ENCODE measurements at places on chromosomes 2 and 18.

DNA sequence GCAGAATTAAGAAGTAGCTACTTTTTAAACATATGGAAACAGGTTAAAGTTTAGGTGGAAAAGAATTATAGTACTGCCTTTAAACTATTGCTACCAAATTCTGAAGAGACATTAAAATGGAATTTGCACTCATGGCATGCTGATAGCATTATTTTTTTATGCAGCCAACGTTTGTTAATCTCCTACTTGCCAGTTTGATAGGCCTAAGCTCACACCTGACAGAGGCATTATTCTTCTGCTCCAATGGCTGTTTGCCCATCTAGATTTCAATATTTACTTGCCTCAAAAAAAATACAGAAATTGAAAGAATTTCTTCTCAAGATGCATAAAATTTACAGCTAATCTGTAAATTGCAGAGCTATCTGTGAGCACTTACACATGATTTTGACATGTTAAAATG is 849.6 kb downstream of the CNTNAP5 start:
- DNase-seq: no peak

DNA sequence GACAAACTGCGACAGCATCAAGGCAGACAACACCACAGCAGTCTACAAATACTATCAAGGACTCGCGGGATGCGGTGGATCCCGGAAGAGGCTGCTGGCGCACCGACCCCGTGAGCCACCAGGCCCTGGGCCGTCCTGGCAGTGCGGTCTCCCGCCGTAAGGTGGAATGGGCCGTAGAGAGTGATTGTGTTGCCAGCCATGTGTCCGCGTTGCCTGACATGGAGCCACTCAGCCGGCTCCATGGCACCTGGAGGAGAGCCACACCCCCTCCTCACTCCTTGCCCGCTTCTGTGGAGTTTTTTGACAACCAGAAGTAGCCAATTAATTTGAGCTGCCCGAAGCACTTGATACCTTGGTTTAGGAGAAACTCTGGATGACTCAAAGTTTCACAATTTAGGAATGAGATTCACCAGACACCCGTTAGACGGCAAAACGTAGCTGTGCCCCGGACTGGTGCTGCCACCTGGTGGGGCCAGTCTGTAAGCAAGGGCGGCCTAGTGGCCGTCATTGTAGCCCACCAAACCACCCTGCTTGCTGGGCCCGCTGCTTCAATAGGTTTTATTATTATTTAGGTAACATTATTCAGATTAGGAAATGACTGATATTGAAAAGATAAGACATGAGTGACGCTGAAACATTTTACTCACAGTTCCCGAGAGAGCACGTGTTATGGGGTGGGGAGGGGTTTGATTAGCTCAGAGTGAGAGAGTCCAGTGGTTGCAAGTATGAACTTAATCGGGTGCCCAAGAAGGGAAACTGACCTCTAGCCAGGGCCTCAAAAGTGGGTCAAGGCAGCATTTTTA is 10.2 kb upstream of the IMP4 start:
- DNase-seq: peak; percentile 70

- DNase-seq: no peak
These were observed 13.0 kb downstream of the AMER3 start for GRCh38 chr2:130768191-130768855.

- DNase-seq: no peak
These were observed 45.8 kb upstream of the EML6 start for GRCh38 chr2:54677476-54678265.

DNA sequence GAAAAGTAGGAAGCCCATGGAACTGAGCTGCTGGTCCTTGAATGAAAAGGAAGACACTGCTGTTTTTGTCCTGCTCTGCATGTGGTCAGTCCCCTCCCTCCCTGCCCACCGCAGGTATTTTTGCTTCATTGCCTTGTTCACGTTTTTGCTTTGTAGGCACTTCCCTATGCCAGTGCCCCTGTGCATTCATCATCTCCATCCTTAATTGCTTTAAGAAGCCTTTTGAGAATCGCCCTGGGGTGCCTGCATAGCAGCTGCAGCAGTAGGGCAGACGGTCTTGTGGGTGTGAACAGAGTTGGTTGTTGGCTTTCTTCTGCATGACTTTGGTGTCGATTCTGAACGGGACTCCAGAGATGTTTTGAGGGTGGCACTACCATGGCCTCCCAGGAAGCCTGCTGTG is 97.0 kb downstream of the CABLES1 start:
- DNase-seq: no peak

- DNase-seq: no peak
These were observed 61.3 kb downstream of the PMAIP1 start for GRCh38 chr18:59961070-59961469.

GRCh38 chr2:215862351-215862771 is 151.0 kb downstream of the MREG start:
- DNase-seq: no peak

DNA sequence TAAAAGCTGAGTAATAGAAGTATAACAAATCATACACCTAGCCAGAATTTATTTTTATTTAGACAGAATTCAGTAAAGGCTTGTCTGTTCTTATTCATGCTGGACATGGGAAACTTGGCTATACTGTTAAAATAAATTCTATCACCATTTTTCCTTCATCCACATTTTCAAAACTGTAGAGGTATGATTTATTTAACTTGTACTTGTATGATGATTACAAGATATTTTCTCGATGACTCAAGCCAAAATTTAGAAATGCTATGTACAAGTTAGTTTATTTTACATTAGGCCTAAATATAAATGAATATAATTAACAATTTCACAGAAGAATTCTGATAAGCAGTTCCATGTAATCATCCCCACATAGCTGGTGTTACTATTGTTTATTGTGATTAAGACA is 194.8 kb upstream of the DOK6 start:
- no peak for DNase-seq

DNA sequence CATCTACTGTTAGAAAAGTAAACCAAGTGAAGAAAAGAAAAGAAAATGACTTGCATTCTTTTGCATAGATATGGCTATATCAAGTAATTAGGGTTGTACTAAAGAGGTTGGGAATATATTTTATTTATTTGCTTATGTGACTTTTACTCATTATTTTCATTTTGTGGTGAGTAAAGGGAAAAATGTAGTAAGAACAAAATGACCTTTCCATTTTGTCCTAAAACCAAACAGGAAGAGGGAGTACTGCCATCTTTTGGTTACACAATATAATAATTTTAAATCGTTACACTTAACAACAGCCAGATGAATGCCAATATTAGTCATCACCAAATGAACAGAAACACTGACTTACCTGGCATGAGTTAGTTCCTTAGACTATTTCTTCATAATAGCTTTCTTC is 47.3 kb upstream of the NDUFV2 start:
- no peak for DNase-seq

DNA sequence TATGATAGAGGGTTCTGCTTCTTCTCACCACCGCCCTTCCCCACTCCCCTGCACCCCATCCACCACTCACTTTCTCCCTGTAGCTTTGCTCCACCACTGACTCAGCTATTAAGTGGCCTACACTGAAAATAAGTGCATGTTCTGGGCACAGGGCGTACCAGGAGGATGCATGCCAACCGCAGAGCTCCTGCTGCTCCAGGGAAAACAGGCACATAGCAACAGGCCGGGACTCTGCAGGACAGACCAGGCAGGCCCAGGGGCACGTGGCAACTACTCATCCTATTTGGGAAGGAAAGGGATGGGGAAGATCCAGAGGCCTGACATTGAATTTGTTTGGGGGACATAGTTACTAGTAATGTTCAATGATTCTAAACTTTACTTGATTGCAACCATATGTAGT is 28.4 kb downstream of the ARL4C start:
- no peak for DNase-seq

Data from activated gamma-delta T cell treated with Interleukin-2 at 50 U/mL for 16 hours (primary cell).